Activated T-cell treated with anti-CD3 and anti-CD28 coated beads for 4 hours (primary cell): ENCODE measurements at places on chromosomes 2 and 18.

- DNase-seq, result no peak
Measured at GRCh38 chr18:13316063-13316462, 97.5 kb downstream of the LDLRAD4 start.

GRCh38 chr2:61786876-61787275 lies 67.0 kb downstream of the FAM161A start:
- DNase-seq, result no peak

- DNase-seq, result peak; percentile 29
Measured at GRCh38 chr2:111118981-111119821, 1.5 kb upstream of the BCL2L11 start.

GRCh38 chr2:133157141-133157540 lies 411.1 kb downstream of the NCKAP5 start:
- DNase-seq, result no peak

- DNase-seq, result no peak
Measured at GRCh38 chr18:75247611-75248421, 37.2 kb downstream of the TSHZ1 start.

GRCh38 chr2:120367649-120368048 lies 21.7 kb downstream of the INHBB start:
- no peak for DNase-seq

DNA sequence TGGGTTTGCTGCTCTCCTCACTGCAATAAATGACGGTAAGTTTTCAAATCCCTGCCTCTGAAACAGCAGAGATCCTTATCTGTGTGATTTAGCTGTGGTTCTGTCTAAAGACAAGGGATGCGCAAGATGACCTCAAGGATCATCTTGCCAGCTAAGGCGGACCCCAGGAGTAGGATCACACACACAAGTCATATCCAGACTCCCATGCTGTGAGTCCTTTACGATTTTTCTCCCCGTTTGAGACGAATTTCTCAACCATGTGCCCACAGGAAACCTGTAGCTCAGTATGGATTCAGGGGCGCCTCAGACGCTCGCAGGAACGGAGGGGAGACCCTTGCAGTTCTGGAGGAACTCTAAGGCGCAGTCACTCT lies 11.1 kb upstream of the DCTN1 start:
- DNase-seq, result no peak

- peak; percentile 17 for DNase-seq
Measured at GRCh38 chr2:230877759-230878598, 13.2 kb downstream of the ITM2C start.

DNA sequence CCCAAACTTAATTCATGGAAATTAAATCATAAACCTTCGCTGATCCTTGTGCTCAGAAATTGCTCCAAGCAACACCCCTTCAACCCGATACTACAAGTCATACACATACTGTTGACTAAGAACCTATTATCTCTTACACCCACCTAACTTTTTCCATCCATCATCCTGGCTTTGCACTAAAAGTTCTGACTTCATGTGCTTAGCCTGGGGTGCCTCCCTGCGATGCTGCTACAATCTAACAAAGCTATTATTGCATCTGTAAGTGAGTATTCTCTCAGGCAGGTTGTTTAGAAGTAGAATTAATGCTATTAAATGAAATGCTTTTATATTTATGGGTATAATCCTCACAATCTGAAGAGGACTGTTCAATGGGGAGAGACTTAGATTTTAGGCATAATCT lies 619.8 kb downstream of the CCDC85A start:
- no peak for DNase-seq

DNA sequence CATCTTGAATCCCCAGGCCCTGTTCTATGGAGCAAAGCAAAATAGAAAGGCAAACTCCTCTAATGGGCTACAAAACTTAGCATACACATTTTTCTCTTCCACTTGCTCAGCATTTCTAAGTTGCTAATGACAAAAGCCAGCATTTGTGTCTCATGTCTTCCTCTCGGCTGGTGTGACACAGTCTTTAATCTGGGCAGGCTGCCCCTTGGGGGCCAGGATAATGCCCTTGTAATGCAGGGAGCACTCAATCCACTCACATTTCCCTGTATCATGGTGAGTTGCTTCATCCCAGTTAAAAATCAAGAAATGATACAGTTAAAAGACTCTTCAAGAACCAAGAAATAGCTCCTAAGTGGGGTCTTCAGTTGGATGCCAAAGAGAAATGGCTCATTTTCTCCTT lies 109.1 kb upstream of the FBXO11 start:
- no peak for DNase-seq

DNA sequence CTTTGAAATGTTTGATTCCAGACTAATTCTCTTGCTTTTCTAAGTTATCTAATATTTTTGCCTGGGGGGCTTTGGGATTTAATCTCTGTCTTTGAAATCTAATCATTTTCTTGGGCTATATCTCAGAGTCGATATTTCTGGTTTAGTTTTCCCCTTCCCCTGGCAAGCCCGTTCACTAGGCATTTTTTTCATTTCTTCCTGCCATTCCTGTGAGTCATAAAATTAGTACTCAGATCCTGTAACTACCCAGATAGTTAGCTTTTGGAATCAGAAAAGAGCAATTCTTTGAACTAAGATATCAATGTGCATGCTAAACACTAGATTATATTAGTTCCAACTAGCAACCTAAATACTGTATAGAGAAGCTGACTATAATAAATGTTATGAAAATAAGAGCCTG lies 29.4 kb upstream of the RNF149 start:
- no peak for DNase-seq

GRCh38 chr2:188727846-188728245 lies 246.3 kb upstream of the COL3A1 start:
- DNase-seq, result no peak

DNA sequence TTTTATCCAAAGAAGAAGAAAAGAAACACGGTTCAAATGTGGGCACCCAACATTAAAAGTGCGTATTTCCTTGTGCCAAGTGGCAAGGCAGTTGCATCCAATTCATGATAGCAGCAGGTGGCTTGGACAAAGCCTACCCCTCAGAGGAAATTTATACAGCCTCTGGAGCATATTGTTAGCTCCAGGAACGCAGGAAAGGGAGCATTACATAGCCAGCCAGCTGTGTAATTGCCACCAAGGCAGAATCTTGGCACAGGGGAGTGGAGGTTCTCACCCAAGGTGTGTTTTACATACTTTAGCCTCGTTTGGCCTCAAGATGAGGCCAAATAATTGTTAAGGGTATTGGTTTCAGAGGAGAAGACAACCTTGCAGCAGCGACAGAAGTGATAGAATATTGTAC lies 526.9 kb downstream of the TMEM182 start:
- DNase-seq, result no peak

- DNase-seq, result no peak
Measured at GRCh38 chr2:238684362-238685326, 163.2 kb upstream of the TWIST2 start.

DNA sequence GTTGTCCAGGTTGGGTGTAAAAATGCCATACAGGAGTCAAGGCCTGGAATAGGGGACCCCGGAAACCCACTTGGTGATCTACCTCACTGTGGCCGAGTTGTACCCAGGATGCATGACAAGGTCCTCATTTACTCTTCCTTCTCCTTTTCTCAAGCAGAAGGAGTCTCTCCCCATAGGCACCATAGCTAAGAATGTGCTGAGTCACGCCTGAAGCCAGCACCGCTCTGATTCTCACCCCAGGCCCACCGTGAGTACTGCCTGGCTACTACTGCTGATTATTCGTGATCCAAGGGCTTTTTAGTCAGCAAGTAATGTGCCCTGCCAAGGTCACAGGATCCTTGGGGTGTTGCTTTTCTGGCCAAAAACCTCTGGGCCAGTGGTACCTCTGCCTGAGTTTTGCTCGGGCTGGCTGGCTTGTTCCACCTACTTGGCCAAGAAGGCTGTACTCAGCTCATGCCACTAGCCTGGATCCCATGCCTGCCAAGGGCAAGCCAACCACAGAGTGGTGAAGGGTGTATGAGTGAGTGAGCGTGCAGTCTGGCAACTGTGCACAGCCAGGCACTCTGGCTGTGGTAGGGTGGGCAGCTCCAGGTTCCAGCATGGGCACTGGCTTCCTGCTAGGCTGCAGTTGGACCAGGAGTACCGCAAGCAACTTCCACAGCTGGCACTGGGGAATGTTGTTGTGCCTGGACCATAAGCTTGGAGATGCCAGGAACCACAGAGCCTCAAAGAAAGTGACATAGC lies 650.1 kb upstream of the VRK2 start:
- DNase-seq, result no peak

DNA sequence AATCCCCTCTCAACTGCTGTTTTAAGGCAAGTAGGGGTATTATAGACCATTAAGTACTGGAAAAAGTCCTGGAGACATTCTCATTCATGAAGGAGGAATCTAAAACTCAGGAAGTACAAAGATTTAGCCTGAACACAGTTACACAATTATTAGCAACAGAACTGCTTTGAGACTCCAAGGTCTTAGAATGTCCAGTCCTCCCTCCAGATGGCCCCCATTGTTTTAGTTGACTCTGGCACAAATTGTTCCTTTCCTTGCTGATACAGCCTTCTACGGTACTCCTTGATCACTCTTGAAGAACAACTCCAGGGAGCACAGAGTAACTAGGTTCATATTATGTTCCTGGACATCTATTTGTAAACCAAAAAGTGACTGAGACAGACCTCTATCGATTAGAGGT lies 210.1 kb upstream of the RND3 start:
- no peak for DNase-seq

DNA sequence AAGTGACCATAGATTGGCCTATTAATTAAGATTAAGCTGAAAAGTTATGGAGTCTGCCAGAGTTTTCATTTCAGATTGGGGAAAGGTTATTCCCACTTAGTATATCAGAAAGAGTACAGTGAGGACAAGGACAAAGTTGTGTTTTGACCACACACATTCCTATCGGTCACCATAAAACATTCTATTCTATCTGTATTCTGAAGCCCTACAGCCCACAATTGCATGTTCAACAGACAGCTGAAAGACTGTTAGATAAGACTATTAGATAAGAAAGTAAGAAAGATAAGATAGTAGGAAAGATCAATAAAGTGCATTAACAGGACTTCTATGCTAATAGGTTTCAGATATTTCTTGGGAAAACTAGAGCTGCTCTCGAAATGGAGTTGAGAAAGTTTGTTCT lies 26.7 kb upstream of the ACYP2 start:
- no peak for DNase-seq

DNA sequence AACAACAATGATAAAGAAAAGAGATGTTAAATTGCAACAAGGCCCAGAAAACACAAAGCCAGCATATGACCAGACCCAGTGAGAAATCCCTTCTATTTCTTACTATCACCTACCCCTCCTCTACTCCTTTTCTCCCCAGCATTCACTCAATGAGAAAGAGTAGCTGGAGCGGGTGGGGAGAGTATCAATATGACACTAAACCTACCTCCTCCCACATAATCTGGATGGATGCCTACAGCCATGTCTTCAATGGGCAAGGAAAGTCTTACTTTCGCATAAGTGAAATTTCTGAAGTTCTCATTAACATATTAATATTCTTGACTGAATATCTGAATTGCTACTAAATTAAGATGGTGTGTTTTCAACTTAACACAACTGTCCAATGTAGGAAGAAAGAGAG lies 78.2 kb downstream of the AFF3 start:
- DNase-seq, result no peak

DNA sequence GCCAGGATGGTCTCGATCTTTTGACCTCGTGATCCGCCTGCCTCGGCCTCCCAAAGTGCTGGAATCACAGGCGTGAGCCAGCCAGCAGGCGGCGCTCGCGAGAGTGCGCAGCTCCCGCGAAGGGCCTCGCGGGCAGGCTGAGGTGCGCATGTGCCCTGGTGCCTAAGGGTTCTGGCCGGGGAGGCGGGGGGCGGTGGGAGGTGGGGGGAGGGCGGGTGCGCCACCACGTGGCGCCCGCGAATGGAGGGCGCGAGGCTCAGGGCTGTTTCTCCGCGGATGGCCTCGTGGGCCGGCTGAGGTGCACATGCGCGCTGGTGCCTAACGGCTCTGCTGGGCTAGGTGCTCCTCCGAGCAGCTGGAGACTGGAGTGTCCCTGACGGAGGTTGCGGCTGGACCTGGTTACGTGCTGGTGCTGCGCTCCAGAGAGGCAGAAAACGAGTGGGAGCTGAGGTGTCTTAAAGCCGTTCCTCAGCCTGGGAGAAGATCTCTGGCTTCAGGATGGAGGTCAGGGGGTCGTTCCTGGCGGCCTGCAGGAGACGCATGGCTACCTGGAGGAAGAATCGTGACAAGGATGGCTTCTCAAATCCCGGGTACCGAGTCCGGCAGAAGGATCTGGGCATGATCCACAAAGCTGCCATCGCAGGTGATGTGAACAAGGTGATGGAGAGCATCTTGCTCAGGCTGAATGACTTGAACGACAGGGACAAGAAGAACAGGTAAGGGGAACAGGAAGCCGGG lies at the start of gene ANKRD62:
ANKRD62 (plus strand) TSS at position 324 of the 738 bp plus-strand sequence; CDS start at position 499, 175 bp downstream.
- DNase-seq, result no peak

DNA sequence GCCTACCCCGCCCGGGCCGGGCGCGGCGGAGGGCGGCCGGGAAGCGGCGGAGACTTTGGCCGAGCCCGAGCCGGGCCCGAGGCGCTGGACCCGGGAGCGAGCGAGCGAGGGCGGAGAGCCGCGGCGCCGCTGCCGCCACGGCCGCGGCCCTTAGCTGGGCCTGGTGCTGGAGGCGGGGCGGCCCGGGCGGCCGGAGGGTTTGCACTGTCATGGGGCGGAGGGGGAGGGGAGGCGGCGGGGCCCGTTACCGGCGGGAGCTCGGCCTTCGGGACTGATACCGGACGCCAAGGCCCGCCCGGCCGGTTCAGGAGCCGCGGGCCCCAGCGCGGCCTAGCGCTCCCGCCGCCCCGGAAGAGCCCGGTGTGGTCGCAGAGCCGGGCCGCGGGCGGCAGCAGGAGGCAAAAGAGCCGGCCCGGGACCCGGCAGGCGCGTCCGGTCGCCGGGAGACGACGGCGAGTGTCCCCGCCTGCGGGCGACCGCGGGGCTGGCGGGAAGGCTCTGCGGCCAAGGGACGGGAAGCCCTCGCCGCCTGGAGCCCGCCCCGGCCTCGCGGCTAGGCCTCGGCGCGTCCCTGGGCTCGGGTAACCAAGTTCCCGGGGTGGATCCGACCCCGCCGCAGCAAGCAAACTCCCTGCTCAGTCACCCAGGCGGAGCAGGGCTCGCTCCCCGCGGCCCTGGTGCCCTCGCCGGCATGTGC lies 697 bp downstream of the KCMF1 start:
- peak; percentile 54 for DNase-seq

DNA sequence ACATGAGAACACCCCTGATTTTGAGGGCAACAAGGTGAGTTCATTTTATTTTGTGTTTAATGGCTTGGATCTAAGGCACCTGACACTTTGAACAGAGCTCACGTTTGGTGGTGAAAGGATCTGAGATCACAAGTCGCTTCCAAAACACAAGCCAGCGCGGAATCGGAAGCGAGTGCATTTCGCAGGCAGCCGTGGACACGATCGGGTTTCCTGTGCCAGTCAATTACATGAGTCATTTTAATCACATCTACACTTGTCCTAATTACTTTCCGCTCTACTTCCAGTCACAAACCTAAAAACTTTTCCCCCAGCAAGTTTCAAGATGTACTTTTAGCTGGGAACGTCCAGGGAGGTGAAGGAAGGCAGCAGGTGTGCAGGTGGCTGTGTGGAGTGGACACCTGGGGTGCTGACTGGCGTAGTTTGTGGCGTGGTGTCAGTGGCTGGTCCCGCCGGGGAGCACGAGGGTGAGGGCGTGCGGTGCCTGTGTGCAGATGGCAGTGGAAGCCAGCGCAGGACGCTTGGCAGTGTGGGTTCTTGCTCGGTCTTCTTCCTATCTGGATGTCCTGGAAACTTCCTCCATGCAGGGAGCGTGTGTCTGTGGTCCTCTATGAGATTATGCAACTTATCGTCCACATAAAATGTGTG lies 75.6 kb downstream of the DCDC2C start:
- no peak for DNase-seq

GRCh38 chr2:8462899-8463648 lies 218.8 kb upstream of the ID2 start:
- DNase-seq, result no peak

- DNase-seq, result no peak
Measured at GRCh38 chr2:11534071-11534745, 363 bp downstream of the GREB1 start.
